ENCODE measurements at places on chromosomes 7 and 10.

DNA sequence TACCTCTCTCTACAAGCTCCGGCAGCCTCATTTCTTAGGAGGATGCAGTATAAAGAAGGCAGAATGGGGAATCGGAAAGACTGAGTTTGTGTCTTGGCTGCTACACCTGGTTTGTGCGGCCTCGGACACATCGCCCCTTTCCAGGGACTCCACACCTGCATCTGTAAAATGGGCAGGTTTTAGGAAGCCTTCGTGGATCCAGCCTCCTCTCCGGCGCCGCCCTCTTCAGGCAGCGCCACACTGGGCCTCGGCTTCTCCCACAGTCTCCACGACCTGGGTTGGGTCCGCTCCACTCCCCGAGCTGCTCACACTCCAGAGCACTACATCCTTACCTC, 341 bp downstream of the GOT1 start:
- no peak for DNase-seq

GRCh38 chr10:119872610-119872859, at the start of gene MCMBP:
TSS of gene MCMBP (minus strand) at chr10:119872843. CDS start at chr10:119872584, 259 bp downstream.
- DNase-seq = no peak

- DNase-seq = no peak
These were observed 28.5 kb upstream of the CRYGN start for GRCh38 chr7:151468217-151469018.

DNA sequence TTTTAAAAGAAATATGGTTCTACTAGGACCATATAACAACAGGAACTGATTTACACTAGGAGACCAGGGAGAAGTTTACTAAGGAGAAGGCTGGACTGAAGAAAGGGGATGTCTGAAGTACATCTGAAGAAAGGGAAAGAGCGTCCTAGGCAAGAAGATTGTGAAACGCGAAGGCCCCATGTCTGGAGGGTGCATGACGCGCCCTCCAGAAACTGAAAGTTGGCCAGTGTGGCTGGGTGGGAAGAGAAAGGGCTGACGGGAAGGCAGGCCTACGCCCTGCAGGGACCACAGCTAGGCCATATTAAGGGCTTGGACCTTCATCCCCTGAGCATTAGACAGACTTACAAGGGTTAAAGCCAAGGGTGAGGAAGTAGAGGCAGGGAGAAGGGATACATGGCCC, 158.0 kb downstream of the TRIL start:
- DNase-seq = no peak

DNA sequence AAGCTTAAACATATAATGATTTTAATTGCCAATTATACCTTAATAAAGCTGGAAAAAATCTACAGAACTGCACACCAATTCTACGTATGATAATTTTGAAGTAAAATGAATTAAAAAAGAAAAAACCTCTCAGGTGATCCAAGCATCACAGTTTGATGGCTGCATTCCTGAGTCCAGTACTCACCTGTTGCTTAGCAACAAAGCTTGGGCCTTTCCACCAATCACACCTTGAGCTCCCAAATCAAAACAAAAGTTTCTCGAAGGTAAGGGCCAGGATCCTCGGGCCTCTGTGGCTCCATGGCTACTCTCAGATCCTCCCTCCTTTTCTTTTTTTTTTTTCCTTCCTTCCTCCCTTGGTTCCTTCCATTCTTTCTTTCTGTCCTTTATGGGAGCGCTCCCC, 137.2 kb upstream of the PCBD1 start:
- no peak for DNase-seq

DNA sequence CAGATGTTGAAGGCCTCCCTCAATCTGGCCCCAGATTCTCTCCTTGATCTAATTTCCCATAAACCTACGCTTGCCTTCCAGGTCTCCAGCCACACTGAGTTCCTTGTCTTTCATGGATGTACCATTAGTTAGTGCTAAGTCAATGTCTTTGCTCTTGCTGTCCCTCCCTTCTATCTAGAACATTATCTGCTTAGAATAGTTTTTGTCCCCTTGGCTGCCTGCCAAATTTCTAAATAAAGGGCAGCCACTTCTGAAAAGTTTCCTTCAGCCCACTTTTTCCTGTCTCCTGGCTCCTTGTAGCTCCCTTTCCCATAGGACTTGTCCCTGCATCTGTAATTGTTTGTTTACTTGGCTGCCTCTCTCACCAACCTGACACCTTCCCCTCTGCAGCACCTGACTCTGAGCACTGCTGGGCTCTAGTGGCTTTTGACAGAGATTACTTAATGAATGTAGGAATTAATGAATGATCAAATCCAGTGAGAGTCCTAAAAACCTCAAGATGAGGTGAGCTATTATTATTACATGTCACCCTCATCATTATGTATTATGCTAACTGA, 58.3 kb downstream of the CXCL12 start:
- no peak for DNase-seq

DNA sequence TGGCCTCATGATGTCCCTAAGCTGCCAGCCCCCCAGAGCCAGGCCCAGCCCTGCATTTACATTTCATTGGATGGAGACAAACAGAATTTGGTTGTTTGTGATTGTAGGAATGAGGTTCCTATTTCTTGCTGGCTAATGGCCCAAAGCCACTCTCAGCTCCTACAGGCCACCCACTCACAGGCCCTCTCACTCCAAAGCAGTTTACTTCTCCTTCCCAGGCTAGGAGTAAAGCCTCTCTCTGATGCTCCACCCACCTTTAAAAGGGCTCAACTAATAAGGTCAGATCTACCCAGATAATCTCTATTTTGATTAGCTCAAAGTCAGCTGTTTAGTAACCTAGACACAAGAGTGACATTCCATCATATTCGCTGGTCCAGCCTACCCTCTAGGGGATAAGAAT, 11.2 kb upstream of the CUZD1 start:
- DNase-seq = no peak

GRCh38 chr7:105198223-105198622, 184.2 kb downstream of the KMT2E start:
- DNase-seq = no peak

DNA sequence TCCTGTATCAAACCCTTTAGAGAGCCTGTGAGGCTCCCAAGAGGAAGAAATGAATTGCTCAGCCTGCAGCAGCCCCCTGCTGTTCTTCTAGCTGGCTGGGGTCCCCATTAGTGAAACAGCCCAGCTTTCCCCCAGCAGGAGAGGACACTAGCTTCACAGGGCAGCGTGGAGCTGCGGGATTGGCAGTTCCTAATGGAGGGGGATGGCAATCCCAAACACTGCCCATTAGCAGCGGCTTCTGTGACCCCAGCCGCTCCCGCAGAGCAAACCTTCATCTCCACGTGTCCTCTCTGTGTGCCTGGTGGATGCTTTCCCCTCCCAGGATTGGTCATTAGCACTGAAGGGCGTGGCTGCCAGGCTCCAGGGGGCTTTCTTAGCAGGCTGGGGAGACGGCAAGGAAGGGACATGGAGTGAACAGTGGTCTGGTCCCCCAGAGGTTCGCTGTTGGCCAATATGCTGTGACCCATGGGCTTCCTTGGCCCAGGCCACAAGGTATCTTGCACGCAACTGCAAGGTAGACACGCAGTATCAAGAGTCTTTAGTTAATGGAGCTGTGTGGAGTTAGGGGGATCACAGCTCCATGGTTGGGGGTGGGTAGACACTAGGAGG, 322.5 kb upstream of the ZMIZ1 start:
- no peak for DNase-seq

GRCh38 chr7:83355143-83355542, 192.5 kb upstream of the PCLO start:
- no peak for DNase-seq

- DNase-seq = no peak
These were observed 10.9 kb downstream of the MMRN2 start for GRCh38 chr10:86946213-86947155.

DNA sequence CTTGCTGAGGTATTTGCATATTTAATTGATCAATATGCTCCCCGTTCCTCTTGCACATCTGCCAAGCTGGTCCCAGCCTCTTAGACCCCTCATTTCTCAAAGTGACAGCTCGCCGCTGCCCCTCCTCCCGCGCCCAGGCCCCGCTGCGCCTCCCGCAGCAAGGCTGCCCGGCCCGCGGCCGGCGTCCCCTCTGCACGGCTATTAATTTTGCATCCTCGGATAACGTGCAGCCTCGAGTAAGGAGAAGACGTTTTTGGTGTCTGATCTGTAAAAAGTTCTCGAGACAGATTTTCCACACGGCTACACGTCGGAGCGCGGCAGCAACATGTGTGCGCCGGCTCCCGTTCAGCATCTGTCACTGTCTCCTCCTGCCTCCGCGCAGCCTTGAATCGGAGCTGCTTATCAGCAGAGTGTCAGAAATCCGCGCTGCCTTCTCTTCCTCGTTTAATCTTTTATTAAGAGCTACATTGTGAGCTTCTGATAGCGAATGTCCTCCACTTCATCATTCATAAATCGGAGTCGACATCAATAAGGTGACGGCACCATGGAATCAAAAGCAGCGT, 65.3 kb downstream of the EBF3 start:
- DNase-seq = no peak

- no peak for DNase-seq
These were observed 24.4 kb upstream of the FIGNL1 start for GRCh38 chr7:50474382-50475160.

DNA sequence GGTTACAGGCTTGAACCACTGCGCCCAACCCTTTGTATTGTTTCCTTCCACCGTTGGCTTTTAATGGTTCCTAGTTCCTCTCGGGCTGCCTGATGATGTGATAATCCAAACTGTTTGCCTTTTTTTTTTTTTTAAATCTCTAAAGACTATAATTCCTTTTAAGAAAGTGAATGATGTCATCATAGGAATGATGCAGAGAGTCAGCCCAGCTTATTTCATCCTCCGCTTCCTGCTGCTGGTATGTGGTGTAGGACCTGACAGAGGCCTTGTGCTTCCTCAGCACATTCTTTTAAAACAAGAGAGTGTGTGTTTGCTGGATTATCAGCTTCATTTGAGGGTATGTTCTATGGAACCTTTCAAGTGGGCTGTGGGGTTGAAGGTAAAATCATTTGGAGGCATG, 241.4 kb downstream of the LRMDA start:
- DNase-seq = no peak

GRCh38 chr10:48748573-48748972, 63.9 kb downstream of the WDFY4 start:
- no peak for DNase-seq

DNA sequence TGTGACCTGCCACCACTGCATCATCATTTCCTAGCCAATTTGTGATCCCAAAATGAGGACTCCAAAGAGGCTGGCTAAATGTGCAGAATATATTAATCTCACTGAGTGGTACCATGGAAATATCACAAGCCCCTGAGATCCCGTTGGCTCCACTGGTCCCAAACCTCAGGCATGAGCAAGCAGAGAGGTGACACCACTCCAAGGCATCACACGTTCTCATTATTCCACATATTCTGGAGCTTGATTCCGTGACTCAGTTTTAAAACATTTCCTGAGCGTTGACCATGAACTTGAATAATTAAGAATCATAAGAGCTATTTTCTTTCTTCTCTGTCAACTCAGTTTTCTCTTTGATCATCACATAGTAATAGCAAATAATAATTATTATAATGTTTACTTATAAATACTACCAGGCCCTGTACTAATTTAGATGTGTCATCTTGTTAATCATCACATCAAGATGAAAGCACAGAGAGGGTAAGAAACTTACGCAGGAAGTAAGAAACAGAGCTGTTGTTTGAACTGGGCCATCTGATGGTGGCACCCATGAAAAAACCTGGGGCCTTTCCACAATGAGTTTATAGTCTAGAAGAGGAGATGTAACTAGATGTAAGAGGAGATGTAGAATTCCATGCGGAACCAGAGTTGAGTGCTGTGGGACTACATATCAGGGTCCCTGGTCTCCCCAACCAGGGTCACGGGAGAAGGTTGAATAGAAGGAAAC, 3.5 kb downstream of the APBB1IP start:
- DNase-seq = no peak

DNA sequence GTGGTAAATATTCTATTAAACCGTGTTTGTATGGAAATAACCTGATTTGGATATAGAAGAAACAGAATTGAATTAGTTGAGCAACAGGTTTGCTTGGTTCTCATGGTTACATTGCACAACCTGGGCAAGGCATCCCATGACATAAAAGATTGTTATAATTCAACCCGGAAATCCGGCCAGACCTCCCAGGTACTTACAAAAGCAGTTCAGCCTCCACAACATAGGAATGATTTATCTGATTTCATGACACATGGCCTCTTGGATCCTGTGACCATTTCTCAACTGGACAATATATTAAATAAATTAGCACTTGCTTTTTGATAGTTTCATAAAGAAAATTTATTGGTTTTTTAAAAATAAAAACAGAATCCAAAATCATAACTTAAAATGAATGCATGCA, 55.1 kb upstream of the PTPN12 start:
- DNase-seq = no peak

DNA sequence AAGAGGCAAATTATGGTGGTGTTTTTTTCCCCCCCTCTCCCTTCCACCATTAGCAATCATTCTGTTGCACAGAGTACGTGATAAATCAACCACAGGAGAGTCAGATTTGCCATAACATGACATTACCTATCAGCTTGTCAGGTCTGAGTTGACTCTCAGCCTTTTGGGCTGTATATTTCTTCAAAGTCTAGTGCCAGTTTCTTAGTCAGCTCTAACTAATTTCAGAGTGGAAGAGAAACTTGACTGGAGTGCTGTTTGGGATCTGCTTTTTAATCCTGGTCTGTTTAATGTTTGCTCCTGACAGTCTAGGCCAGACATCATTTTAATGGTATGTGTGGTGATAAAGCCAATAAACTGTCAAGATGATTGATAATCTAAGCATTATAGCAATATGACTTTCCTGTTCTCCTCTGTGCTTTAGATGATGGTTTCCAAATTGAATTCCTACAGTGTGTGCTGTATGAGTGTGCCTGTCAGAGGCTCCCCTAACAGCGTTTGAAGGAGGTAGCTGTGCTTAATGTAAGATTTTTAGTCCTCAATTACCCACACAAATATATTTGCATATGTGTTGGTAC, 76.9 kb downstream of the LRMDA start:
- DNase-seq = no peak

DNA sequence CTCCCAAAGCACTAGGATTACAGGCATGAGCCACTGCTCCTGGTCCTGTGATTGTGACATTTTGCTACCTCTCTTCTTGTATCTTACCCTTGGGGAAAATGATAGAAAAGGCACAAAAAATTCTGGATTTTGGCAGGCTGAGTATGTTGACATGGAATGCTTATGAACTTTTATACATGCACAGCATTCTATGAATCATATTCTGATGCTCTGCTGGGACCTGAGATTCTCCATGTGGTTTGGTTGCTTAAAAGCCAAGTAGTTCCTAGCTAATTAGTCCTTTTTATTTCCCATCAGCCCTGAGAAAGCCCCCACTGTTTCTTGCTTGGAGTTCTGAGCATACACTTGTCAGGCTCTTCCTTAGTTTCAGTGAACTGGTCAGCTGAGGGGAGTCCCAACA, 8.3 kb upstream of the KAZALD1 start:
- no peak for DNase-seq

Data from stimulated activated naive CD8-positive, alpha-beta T cell treated with anti-CD3 and anti-CD28 coated beads, Interleukin-15, Interleukin-2, amounts not matched to agents 100 U/mL and 50 U/mL, for 24 hours (primary cell).